Astrocyte (in vitro differentiated cells and primary cell): ENCODE measurements at places on chromosomes 13 and 19. TPM values are rescaled to one million over a fixed set of nuclear protein-coding genes. Genes with fewer than 3 reads are reported as not detected.

DNA sequence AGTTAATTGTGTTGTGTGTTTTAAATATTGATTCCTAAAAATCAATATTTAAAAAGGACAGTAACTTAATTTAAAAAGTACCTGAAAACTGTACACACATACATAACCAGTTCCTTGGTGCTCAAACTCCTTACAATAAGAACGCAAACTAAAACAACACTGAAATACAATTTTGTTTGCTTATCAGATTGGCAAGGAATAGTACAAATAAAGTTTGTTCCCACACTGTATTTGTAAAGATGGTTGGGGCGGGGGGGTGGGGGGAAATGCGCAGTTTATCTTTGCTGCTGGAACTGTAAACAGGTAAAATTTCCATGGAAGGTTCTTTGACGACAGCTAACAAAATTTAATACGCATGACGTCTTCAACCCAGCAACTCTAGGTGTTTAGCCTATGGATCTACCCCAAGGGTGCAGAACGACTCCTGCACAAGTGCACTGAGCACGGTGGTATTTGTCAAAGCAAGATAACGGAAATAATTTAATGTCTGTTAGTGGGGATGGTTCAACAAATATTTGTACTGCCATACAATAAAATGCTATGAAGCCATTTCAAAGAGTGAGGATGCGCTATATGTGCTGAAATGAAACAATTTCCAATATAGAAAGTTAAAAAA is 96.5 kb downstream of the ING1 start:
- DNase-seq: no peak

DNA sequence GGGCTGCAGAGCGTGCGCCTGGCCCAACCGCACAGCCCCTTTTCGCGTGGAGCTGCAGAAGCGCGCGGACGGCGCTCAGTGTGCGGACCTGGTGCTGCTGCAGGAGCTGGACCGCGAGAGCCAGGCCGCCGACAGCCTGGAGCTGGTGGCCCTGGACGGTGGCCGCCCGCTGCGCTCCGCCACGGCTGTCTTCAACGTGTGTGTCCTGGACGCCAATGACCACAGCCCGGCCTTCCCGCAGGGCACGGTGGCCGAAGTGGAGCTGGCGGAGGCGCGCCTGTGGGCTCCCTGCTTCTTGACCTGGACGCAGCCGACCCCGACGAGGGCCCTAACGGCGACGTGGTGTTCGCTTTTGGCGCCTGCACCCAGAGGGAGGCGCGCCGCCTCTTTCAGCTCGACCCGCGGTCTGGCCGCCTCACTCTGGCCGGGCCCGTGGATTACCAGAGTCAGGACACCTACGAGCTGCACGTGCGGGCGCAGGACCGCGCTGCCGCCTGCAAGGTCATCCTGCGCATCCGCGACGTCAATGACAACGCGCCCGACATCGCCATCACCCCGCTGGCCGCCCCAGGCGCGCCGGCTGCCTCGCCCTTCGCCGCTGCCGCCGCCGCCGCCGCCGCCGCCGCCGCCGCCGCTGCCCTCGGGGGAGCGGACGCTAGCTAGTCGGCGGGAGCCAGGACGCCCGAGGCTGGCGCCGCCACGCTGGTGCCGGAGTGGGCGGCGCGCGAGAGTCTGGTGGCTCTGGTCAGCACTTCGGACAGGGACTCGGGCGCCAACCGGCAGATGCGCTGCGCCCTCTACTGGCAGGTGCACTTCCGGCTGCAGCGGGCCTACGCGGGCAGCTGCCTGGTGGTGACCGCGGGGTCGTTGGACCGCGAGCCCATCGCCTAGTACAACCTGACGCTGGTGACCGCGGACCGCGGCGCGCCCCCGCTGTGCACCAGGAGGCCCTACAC is 172.2 kb downstream of the OLFM4 start:
- DNase-seq: no peak

DNA sequence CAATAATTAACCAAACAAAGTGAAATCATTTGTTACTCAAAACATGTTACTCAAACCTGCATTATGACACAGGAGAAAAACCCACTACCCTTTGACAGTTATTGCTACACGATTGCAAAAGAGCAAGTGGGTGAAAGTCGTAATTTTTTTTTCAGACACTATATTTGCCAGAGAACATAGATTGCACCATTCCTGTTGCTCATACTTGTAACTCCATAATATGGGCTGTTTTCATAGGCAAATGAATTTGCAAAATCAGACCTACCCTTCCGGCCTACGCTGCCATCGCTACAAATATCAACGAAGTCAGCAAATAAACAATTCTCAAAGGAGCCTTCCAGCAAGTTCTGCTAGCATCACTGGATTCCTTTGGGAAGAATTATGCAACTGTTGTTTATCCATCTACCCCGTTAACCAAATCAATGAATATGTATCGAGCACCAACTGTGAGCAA is 396.5 kb downstream of the IRS2 start:
- no peak for DNase-seq

- DNase-seq: no peak
Measured at GRCh38 chr19:9842834-9843625, 7.9 kb downstream of the PIN1 start.

GRCh38 chr13:76148374-76148773 is 512.2 kb downstream of the LMO7 start:
- no peak for DNase-seq

DNA sequence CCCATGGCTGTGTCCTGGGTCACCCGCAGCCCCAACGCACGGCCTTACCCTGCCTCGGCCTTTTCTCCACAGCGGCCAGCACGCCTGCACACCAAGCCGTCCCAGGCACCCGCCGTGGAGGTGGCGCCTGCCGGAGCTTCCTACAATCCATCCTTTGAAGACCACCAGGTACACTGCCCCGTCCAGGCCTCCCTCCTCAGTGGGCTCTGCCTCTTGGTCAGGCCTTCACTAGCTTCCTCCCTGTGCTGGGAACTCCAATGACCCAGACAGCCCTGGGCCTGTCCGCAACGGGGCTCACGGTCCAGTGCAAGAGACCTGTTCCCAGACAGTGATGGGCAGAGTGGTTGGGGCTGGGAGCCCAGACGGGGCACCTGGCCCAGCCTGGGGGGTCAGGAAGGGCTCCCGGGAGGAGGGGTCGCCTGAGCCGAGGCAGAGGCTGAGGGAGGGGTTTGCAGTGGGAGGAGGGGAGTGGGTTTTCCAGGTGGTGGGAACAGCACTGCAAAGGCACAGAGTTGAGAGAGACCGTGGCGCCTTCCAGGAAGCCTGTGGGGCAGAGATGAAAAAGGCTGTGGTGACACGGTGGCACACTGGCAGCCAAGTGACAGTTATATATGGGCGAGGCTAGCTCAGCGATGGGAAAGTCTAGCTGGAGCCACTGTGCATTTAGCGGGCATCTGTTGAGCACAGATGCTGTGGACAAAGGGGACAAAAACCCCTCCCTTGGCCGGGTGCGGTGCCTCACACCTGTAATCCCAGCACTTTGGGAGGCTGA is 7.3 kb downstream of the NOP53 start:
- DNase-seq: no peak

GRCh38 chr13:41411522-41411921 is 45.8 kb upstream of the RGCC start:
- peak; percentile 48 for DNase-seq

PLIN5 gene
- total RNA-seq: not detected in 2 replicates

GPC6 gene
- total RNA-seq: 63.0 and 81.8 TPM in 2 replicates

SLC6A16 gene
- 2.8 and 4.6 TPM in 2 replicates for total RNA-seq

CEBPA gene
- 0.45 and 0.50 TPM in 2 replicates for total RNA-seq
